ENCODE measurements at places on chromosomes 6 and 20.

GRCh38 chr6:162271922-162272321, 455.6 kb downstream of the PRKN start:
- no peak for DNase-seq

DNA sequence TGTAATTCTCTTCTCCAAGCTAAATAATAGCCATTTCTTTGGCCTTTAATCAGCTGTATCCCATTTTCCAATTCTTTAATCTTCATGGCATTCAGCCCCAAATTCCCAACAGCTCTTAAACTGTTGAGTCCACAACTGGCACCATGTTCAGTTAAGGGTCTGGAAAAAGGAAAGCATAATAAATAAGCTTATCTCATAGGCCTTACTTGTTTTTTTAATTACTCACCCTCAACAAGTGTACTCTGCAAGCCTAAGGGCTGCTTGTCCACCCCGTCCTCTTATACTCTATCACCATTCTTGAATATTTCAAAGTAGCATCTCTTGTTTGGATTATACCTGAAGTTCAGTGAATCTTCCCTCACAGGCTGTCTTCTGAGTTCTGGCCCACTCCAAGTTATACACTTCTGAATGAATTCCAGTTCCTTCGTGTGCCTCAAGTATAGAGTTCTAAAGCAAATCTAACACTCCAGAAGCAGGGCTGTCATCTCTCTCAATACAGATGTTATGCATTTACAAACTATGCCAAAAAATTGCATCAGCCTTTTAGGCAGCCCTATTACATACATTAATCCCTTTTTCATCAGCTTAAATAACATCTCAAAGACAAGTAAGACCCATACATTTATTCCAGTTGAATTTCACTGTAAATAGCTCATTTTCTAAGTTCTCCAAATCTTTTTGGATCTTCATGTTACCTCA, 98.7 kb downstream of the COL21A1 start:
- no peak for DNase-seq

- DNase-seq = no peak
Measured at GRCh38 chr6:127247114-127248096, 19.3 kb upstream of the RNF146 start.

DNA sequence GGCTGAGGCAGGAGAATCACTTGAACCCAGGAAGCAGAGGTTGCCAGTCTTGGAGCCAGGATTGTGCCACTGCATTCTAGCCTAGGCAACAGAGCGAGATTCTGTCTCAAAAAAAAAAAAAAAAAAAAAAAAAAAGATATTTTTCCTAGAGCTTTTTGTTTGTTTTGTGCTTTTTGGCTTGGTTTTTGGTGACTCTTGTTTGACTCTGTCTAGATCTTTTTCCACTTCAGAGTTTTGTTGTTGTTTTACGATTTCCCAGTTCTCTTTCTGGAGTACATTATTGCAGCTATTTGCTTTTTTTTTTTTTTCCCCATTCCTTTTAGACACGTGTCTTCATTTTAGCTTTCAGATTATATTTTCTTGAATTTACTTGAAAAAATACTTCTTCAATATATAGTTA, 67.0 kb upstream of the AKAP12 start:
- no peak for DNase-seq

GRCh38 chr20:13677241-13677640, 38.5 kb upstream of the TASP1 start:
- no peak for DNase-seq

GRCh38 chr20:4451487-4452081, 270.1 kb upstream of the PRND start:
- DNase-seq = no peak

DNA sequence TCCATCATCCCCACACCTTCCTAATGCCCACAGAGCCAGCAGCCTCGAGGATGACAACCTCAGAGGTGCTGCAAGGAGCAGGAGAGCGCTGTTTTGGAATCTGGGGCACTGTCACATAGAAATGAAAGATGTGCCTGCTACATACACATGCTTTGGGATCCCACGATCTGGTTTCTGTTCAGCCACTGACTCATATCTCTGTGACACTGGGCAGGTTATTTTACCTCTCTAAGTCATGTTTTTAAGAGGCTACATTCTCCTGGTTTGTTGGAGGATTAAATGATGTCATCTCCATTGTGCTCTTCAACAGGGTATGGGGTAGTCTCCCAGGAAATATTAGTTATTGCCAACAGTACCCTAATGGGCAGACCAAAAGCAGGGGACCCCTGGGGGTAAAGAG, 32.6 kb upstream of the TAB2 start:
- DNase-seq = no peak

DNA sequence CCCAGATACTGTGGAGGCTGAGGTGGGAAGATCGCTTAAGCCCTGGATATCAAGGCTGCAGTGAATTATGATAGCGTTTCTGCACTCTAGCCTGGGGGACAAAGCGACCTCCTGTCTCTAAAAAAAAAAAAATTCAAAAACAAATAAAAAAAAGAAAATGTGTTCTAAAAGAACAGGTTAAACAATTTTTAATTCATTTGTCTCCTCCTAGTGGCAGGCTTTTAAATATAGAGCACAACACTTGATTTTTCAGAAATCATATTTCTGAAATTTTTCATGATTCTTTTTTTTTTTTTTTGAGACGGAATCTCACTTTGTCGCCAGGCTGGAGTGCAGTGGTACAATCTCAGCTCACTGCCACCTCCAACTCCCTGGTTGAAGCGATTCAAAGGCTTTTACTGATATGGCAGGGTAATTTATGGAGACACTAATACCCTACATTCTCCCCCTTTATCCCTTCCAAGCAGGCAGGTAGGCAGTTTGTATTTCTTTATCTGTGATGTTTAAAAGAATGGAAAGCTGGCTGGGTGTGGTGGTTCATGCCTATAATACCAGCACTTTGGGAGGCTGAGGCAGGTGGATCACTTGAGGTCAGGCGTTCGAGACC, 8.7 kb upstream of the GTF3C6 start:
- no peak for DNase-seq

- no peak for DNase-seq
Measured at GRCh38 chr6:167472148-167472547, 147.3 kb downstream of the TTLL2 start.

- no peak for DNase-seq
Measured at GRCh38 chr20:50435397-50436051, 74.7 kb upstream of the PTPN1 start.

DNA sequence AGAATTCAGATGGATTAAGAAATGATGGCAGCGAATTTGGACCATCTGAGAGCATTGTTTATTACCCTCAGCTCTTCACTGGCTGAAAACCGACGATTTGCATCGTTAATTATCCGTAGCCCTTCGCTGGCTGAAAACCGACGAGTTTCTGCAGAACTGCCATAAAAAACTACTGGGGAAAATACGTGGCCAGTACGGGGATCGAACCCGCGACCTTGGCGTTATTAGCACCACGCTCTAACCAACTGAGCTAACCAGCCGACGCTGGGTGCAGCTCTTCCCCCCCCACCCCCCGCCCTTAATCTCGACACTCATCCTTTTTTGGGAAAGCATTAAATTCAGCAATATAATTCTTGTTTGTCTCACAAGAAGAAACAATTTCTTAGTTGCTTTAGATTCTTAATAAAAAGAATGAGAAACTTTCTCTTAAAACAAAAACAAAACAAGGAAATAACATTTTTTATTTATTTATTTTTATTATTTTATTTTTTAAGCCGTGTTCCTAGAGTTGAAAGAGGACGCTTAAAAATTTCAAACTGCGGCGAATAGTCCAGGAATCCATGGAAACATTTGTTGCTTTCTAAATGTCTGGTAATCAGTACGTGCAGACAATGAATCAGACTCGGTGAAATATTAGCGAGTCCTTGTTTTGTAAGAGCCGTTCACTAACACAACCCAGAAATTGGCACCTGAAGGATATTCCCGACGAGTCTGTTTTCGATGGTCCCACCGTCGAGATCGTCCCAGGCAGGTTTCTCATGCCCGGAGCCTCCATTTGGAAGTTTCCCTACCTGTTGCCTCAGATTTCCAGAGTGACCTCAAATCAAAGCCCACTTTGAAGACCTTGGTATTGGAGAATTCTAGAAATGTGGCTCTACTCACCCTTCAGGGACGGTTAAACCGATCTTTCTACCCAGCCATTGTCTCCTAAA, 27.8 kb downstream of the PRSS16 start:
- DNase-seq = no peak

Measured in CD4-positive, alpha-beta T cell (primary cell).